ENCODE measurements at places on chromosomes 2 and 18.
A peak's percentile ranks its signal among the peaks of the same experiment; 100 is the strongest.

GRCh38 chr18:45684341-45685115 lies 39.5 kb upstream of the SLC14A1 start:
- H3K27me3 ChIP-seq = no peaks in the 10 kb centered on the region
- no peaks in the 10 kb centered on the region for H3K36me3 ChIP-seq
- H3K4me3 ChIP-seq = no peak overlapping the region
- no peaks in the 10 kb centered on the region for H3K4me1 ChIP-seq
- DNase-seq = no peak

DNA sequence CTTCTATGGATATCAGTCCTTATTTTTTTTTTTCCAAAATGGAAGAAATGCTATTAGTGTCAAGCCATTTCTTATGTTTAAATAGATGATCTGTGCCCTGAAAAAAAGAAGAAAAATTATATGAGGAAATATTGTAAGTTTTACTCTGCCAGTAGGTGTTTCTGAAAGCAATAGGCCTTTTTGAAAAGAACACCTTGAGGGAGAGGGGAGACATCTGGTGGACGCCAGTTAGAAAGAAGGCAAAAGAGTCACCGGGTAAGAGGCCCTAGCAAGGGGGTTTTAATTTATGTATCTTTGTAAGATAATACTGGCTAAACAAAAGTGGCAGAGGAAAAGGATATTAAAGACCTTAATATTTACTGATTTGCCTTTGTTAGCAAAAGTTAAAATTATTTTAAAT lies 56.1 kb downstream of the DYNAP start:
- no peak for DNase-seq
- H3K36me3 ChIP-seq = no peaks in the 10 kb centered on the region
- H3K4me1 ChIP-seq = no peaks in the 10 kb centered on the region
- H3K4me3 ChIP-seq = no peak overlapping the region

- no peak overlapping the region for H3K4me3 ChIP-seq
- no peak for DNase-seq
- H3K27ac ChIP-seq = no peak overlapping the region
- H3K36me3 ChIP-seq = no peaks in the 10 kb centered on the region
These were observed 100.3 kb upstream of the NEUROD1 start for GRCh38 chr2:181780657-181781056.

GRCh38 chr2:8298783-8299182 lies 383.1 kb upstream of the ID2 start:
- no peaks in the 10 kb centered on the region for H3K27me3 ChIP-seq
- DNase-seq = no peak
- no peaks in the 10 kb centered on the region for H3K36me3 ChIP-seq
- H3K27ac ChIP-seq = peak overlapping the region; percentile 80
- H3K4me1 ChIP-seq = peaks cover 60% of the 10 kb centered on the region

DNA sequence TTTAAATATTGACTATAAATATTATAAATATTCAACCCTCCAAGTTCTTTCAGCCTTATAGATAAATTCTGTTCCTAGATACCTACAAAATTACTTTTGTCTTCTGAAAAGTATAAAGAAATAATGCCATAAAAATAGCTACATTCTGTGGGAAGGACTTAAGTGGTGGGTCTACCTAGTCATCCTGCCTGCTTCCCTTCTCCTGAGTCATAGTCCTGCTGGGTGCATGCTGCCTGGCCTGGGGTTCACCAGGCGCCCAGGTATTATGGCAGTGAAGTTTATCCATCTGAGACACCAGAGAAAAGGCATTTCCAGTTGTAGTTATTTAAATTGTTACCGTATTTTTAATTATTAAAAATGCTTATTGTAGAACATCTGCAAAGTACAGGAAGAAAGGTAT lies 167.5 kb downstream of the SLC39A10 start:
- H3K4me3 ChIP-seq = no peak overlapping the region
- no peak overlapping the region for H3K27ac ChIP-seq
- no peak for DNase-seq
- no peaks in the 10 kb centered on the region for H3K4me1 ChIP-seq
- H3K36me3 ChIP-seq = no peaks in the 10 kb centered on the region
- H3K27me3 ChIP-seq = no peaks in the 10 kb centered on the region

All from left lung (tissue), 14 donors.